ENCODE measurements at places on chromosomes 6 and 20.

GRCh38 chr6:134589512-134589911 lies 271.6 kb upstream of the SGK1 start:
- DNase-seq = peak; percentile 97

DNA sequence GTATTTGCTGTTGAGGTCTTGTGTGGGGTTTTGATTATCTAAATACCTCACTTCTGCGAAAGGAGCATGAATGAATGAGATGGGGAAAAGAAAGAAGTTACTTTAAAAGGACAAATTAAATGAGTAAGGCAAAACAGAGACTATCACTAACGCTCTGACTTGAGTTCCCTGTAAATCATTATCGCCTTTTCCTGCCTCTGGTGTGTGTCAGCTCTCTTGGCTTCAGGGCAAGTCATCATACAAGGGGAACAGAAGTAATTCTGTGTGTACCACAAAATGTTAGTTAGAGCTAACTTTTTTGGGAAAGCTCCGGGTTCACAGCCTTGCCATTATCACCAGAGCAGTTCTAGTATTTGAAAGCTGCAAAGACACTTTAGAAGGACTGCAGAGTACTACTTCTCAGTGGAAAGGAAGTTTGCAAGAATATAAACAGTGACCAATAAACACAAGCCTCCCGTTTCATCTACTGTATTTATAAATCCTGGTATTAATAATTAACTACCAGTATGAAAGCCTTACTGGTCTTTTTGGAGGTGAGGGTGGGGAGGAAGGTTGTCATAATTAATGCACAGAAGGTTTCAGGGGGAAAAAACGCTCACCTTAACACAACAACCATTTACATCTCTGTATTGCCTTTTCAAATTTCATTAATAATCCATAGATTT lies 1.2 kb downstream of the DZANK1 start:
- DNase-seq = no peak

DNA sequence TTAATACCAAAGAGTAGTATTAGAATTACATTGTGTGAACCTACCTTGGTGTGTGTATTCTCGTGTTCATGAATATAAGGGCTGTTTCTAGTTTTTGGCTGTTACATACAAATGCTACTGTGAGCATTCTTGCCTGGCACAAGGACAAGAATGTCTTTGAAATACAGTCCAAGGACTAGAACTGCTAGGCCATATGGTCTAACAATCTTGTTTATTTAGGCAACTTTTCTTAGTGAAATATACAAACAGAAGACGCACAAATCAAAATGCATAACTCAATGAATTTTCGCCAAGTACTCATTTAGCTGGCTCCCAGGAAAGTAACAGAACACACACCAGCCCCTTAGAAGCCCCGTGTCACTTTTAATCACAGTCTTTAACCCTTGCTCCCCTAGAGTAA lies 28.5 kb downstream of the KDM1B start:
- DNase-seq = peak; percentile 17

DNA sequence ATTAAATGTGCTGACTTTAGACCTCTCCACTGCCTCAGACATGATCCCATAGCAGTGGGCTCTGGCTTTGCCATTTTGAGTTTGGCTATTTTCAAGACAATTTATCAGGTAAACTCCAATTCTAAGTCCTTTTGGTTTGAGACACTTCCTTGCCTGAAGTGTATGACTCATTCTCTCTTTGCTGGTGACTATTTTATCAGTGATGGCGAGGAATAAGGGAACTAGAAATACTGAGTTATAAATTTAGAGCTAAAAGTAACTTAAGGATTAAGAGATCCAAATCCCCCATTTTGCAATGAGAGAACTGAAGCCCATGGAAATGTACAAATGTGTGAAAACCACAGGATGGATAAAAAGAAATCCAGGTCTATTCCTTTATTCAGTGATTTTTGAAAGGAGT lies 30.9 kb upstream of the CD83 start:
- DNase-seq = no peak

DNA sequence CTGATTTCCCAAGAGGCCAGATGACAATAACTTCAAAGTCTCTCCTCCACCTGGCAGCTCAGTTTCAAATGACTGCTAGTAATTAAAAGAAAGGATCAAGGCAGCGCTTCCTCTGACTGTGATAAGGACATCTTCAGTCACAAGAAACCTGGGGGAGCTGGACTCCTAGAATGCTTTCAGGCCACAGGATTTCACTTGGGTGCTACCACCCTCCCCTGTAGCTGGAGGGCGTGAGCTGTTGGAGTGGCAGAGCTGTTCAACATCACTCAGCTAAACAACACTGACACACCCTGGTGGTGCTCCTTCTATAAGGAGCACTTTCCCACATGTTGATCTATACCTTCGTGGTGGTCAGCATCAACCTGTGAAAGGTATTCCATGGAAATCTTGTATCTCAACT lies 2.2 kb upstream of the CNR1 start:
- no peak for DNase-seq

GRCh38 chr6:168313431-168314011 lies 6.1 kb downstream of the DACT2 start:
- no peak for DNase-seq

DNA sequence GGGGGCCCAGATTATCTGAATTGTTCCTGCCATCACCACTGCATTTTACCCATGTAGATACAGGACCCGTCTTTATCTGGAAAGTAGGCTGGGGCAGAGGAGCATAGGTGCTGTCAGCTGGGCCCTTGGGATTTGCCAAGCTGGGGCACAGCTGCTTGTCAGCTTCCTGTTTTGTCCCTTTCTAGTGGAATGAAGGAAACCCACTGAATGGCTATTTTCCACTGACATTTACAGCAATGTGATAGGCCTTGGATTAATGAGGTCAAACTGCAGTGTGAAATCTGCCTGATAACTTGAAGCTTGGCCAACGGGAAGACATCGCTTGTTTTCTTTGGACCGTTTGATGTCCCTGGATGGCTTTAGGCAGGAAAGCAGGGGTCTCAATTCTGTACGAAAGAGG lies 6.7 kb downstream of the PPP1R16B start:
- no peak for DNase-seq

GRCh38 chr20:21968486-21968885 lies 263.0 kb downstream of the PAX1 start:
- no peak for DNase-seq

DNA sequence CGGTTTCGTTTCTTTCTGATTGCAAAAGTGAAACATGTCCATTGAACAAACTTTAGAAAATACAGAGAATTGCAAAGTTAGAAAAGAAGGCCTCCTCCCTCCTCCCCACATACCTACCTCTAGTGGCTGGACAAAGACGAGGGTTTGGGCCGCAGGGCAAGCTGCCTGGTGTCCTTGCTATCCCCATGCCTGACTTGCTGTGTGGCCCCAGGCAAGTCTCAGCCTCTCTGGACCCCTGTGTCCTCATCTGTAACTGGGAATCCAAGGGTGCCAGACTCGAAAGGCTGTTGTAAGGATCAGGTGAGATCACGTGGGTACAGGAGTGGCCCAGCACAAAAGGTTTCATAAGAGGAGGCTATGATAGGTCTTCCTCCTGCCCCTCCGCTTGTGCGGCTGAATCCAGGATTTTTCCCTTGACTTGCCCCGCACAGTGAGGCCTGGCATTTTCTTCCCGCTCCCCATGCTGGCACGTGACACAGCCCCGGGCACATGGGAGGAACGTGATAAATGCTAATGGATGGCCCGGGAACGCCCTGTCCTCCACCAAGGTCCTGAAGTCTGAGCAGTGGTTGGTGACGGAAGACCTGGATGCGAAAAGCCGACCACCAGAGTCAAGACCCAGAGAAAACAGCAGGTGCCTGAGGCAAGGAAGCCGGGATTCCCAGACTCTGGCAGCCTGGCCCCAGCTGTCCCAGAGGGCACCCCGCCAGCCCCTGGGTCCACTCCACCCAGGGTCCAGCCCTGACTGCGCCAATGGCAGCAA lies 55.8 kb downstream of the UBE2V1 start:
- no peak for DNase-seq

DNA sequence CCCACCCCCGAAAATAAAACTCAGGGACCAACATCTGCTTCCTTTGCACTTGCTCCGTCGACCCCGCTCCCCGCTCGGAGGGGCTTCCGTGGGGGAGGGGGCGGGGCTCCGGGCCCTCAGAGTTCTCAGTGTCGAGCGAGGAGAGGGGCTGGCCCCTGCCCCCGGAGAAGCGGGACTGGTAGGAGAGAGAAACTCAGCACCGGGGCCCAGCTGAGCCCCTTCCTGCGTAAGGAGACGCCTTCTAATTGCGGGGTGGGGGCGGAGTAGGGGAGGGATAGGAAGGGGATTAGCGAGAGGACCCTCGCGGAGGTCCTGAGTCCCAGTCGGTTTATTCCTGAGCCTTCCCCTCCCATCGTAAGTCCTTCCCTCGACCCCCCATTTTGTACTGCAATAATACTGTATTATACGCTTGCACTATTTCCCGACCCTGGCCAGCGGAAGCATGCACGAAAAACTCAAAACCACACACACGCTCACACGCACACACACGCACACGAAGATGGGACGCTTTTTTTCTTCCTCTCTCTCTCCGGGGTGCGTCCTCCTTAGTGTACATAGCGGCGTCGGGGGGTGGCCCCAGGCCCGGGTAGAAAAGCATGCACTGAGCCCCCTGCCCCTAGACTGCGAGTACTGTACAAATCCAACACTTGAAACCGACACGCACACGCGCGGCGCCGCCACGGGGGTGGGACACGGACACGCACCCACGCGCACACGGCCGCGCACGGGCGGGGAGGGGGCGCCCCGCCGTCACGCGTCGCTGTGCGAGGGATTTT lies 22.1 kb upstream of the SLC22A7 start:
- DNase-seq = no peak

DNA sequence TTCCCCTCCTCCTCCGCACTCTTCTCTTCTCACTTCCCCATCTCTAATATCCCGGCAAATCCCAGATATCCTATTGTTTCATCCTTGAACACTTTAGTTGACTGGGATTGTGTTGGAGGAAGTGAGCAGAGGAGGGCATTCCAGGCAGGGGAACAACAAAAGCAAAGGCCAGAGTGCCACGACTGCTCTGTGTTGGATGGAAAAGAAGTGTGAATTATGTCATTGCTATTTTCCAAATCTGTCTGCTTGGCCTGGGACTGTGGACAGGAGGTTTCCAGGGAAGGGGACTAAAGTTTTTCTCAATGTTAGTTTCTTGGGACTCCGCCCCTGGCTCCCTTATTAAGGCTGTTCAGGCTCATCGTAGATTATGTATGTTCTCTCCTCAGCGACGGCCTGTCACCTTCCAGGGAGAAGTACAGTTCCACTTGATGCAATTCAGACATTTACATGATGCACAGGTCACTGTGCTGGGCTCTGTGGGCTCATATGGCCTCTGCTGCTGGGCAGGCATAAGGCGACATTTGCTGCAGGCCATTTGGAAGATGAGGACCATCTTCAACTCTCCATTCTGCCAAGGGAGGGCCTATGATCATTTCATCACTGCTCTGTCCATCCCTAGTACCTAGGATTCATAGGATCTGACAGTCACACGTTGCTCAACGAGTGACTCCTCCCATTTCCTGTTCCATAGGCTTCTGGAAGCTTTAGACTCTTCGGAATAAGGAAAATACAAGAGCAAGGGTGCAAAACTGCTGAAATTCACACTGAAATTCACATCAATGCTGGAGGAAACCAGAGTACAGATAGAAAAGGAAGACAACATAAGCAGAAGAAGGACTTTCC lies 99.1 kb upstream of the KCNK16 start:
- DNase-seq = no peak
